ENCODE measurements at places on chromosomes 1 and 21. TPM values are rescaled to one million over a fixed set of nuclear protein-coding genes. Genes with fewer than 3 reads are reported as not detected.
A peak's percentile ranks its signal among the peaks of the same experiment; 100 is the strongest.

GRCh38 chr1:22420455-22421053 is 31.1 kb upstream of the ZBTB40 start:
- no peaks in the 10 kb centered on the region for H3K36me3 ChIP-seq
- H3K27me3 ChIP-seq, result peaks cover 4% of the 10 kb centered on the region
- DNase-seq, result peak; percentile 30
- no peak overlapping the region for H3K4me3 ChIP-seq
- no peaks in the 10 kb centered on the region for H3K4me1 ChIP-seq

GRCh38 chr1:29785137-29785527 is 548.8 kb downstream of the PTPRU start:
- H3K36me3 ChIP-seq, result no peaks in the 10 kb centered on the region
- DNase-seq, result no peak
- H3K27me3 ChIP-seq, result no peaks in the 10 kb centered on the region
- no peak overlapping the region for H3K27ac ChIP-seq

- H3K36me3 ChIP-seq, result no peaks in the 10 kb centered on the region
- no peaks in the 10 kb centered on the region for H3K27me3 ChIP-seq
- no peak overlapping the region for H3K27ac ChIP-seq
- no peak overlapping the region for H3K4me3 ChIP-seq
- DNase-seq, result no peak
- H3K4me1 ChIP-seq, result no peaks in the 10 kb centered on the region
Measured at GRCh38 chr1:196680107-196680506, 28.3 kb downstream of the CFH start.

DNA sequence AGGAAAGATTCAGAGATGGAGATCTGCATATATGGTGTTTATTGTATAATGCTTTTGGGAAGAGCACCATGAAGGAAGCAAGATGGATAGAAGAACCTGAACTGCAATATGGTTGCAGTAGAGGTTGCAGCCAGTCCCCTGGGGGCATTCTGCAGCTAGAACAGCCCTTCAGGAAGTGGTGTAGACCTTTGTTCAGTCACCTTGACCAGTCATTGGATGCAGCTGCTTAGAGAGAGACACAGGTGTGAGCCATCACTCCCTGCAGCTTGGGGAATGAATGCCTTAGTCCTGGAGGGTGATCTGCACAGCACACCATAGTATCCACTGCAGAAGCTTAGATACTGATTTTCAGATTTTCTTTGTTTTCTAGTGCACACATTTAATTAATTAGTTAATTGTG is 42.3 kb downstream of the NEK7 start:
- peaks cover 74% of the 10 kb centered on the region for H3K4me1 ChIP-seq
- no peak for DNase-seq
- H3K4me3 ChIP-seq, result no peak overlapping the region
- no peak overlapping the region for H3K27ac ChIP-seq
- no peaks in the 10 kb centered on the region for H3K36me3 ChIP-seq

- H3K4me3 ChIP-seq, result no peak overlapping the region
- H3K36me3 ChIP-seq, result no peaks in the 10 kb centered on the region
- no peak for DNase-seq
- no peaks in the 10 kb centered on the region for H3K27me3 ChIP-seq
Measured at GRCh38 chr1:183432548-183432875, 14.3 kb upstream of the NMNAT2 start.

DNA sequence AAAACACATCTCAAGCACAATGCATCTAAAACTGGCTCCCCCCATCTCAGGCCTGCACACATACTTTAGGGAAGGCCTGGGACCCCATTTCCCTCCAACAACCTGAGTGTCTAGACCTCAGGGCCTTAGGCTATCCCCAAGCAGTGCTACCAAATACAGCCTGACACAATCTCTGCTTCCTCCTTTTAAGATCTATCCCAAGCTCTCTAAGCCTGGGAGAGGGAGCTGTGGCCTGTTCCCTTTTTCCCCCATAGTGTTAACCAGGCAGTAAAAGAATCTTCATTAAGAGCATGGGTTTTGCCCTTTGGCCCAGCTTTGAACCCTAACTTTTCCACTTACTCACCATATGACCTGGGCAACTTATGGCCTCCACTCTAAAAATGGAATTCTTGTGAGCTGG is 10.8 kb upstream of the COL8A2 start:
- H3K4me1 ChIP-seq, result no peaks in the 10 kb centered on the region
- no peak for DNase-seq
- H3K27ac ChIP-seq, result no peak overlapping the region
- no peaks in the 10 kb centered on the region for H3K27me3 ChIP-seq

DNA sequence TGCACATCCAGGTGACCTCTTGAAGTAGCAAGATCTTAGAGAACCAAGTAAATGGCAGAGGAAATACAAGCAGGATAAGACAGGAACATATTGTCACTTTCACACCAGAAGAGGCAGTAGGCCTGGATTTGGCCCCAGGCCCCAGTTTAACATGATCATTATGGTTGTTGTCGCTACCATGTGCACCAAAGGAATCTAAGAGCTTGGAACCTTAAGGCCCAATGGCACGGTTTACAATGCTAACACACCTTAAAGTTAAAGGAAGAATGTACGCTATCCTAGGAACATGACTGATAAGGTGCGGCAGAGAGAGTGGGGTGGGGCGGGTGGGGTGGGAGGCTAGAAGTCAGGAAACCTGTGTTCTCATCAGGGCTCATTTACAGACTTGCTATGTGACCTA is 147.5 kb downstream of the ROR1 start:
- DNase-seq, result no peak
- H3K27me3 ChIP-seq, result no peaks in the 10 kb centered on the region
- no peaks in the 10 kb centered on the region for H3K4me1 ChIP-seq
- H3K4me3 ChIP-seq, result no peak overlapping the region

DNA sequence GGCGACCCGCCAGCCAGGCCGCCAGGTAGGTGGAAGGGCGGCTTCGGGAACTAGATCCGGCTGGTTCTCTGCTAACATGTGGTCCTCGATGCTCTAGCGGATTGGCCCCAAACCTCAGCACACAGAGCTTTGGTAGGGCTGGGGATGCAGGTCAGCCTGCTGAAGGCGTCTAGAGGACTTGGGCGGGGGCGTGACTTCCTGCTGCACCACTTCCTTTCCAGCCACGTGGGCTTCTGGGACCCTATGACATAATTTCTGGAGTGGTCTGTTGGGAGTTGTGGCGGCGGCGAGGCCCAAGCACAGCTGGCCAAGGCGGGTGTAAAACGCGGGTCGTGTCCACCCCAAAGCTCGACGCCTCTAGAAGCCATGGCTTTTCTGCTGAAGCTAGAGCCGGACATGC is 124.5 kb downstream of the ATF6 start:
- no peak overlapping the region for H3K4me3 ChIP-seq
- no peaks in the 10 kb centered on the region for H3K4me1 ChIP-seq
- H3K27me3 ChIP-seq, result no peaks in the 10 kb centered on the region
- no peak overlapping the region for H3K27ac ChIP-seq
- DNase-seq, result no peak

DNA sequence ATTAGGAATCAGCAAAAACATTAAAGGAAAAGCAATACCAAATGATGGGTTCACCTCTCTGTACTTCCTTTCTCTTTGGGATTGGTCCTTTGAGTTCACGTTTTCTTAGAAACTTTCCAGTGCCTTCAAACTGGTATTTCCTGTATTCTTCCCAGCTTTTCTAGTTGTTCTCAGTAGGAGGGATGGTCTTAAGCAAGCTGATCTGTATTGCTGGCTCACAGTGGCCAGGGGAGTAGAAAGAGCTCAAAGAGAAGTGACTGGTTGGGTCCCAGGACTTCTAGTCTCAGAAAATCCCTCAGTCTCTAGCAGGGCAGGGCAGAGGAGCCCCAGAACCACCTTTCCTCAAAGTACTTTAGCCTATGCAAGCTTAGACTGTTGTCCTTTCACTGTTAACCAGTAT is 10.1 kb upstream of the USP24 start:
- H3K36me3 ChIP-seq, result no peaks in the 10 kb centered on the region
- DNase-seq, result no peak
- no peak overlapping the region for H3K27ac ChIP-seq
- no peaks in the 10 kb centered on the region for H3K4me1 ChIP-seq
- no peaks in the 10 kb centered on the region for H3K27me3 ChIP-seq
- no peak overlapping the region for H3K4me3 ChIP-seq

- DNase-seq, result no peak
- H3K4me3 ChIP-seq, result no peak overlapping the region
- no peak overlapping the region for H3K27ac ChIP-seq
- no peaks in the 10 kb centered on the region for H3K27me3 ChIP-seq
Measured at GRCh38 chr1:89311757-89312156, 39.1 kb upstream of the GBP5 start.

DNA sequence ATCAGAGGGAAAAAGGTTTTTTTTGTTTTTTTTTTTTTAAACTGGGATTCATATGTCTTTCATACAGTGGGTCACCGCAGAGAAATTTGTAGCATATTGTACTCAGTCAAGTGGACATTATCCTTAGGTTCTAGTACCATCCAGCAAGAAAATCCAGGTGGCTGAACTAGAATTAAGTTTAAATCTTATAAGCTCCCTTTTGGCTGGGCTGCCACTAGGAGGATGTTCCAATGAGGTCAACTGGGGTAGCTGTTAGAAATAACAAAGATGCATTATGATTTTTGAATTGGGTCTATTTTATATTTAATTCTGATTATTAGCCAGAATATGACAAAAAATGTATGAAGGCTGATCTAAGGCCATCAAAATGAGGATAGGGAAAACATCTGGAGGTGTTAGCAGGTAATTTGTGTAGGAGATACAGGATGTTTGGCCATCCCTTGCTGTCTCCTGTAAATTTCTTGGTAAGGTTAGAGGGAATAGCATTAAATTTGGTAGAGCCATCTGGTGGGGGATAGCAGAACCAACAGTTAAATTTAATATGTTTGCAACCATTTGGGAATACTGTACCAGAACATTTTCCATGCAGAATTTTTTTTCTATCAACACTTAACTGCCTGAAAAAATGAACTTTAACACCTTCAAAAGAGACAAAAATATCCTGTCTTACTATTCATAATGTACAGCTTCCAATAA is 568.5 kb upstream of the B3GALT2 start:
- no peaks in the 10 kb centered on the region for H3K36me3 ChIP-seq
- no peaks in the 10 kb centered on the region for H3K27me3 ChIP-seq
- no peak for DNase-seq
- H3K4me3 ChIP-seq, result no peak overlapping the region
- no peak overlapping the region for H3K27ac ChIP-seq

- peaks cover 24% of the 10 kb centered on the region for H3K36me3 ChIP-seq
- no peaks in the 10 kb centered on the region for H3K27me3 ChIP-seq
- H3K4me1 ChIP-seq, result peaks cover 93% of the 10 kb centered on the region
- DNase-seq, result no peak
Measured at GRCh38 chr1:167669209-167670124, 39.4 kb downstream of the RCSD1 start.

- no peak overlapping the region for H3K4me3 ChIP-seq
- no peak for DNase-seq
- peaks cover 12% of the 10 kb centered on the region for H3K4me1 ChIP-seq
Measured at GRCh38 chr1:202282025-202282371, 59.7 kb downstream of the UBE2T start.

DNA sequence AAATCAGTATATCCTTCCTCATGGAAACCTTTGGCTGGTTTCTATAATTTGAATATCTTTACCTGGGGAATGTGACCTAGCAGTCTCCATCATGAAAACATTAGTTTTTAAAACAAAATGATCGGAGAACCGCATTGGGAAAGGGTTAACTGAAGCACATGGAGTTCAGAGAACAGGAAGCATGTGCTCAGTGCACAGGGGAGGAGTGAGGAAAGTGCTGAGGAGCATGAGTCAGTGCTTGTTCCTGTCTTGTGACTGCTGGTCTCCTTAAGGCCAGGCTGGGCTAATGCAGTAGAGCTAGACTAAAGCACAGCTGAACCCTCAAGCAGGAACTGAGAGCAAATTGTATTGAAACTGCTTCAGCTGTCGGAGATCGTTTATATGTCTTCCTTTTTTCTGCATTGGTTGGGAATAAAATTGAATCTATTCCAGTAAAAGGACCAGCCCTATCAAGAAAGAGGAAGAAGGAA is 5.8 kb downstream of the IFI16 start:
- H3K36me3 ChIP-seq, result peaks cover 44% of the 10 kb centered on the region
- H3K4me3 ChIP-seq, result peak overlapping the region; percentile 26
- no peaks in the 10 kb centered on the region for H3K27me3 ChIP-seq
- H3K27ac ChIP-seq, result peak overlapping the region; percentile 47

DNA sequence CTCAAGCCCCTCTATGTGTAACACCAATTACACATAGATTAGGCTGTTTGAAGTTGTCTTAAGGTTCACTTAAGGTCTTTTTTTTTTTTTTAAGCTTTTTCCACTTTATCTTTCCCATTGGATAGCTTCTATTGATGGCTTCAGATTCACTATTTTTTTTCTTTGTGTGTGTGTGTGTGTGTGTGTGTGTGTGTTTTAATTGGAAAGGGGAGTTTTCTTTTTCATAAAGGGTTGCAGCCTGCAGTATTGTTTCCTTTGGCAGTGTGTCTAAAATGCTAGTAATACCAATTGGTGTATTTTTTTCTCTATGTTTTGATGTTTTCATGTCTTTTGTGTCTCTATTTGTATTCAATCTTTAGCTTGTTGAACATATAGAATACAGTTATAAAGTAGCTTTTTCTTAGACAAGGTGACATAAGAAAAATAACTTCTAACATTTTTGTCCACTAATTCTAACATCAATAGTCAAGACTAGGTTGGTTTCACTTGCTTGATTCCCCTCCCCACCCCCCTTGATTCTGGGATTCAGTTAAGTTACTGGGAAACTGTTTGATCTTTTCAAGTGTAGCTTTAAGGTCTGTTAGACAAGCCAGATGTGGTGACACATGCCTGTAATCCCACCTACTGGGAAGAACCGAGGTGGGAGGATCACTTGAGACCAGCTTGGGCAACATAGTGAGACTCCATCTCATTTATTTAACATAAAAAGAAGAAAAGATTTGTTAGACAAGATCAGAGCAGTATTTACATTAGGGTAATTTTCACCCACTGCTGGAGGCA is 21.4 kb downstream of the PRRC2C start:
- H3K27me3 ChIP-seq, result no peaks in the 10 kb centered on the region
- no peak overlapping the region for H3K4me3 ChIP-seq

- no peak overlapping the region for H3K4me3 ChIP-seq
- H3K36me3 ChIP-seq, result no peaks in the 10 kb centered on the region
- no peaks in the 10 kb centered on the region for H3K27me3 ChIP-seq
- H3K4me1 ChIP-seq, result peaks cover 18% of the 10 kb centered on the region
- no peak for DNase-seq
Measured at GRCh38 chr1:59331686-59332620, 35.1 kb downstream of the FGGY start.

Gene PLA2G2D
- not detected for total RNA-seq

Gene ROR1
- total RNA-seq, result not detected

Gene ZBED6
- 26.5 TPM for total RNA-seq

Gene BGLAP
- total RNA-seq, result 7.2 TPM

Gene SLC44A3
- total RNA-seq, result 1.9 TPM

Gene AADACL4
- not detected for total RNA-seq

Gene ATP1A2
- total RNA-seq, result not detected
